Kidney glomerular epithelial cell (primary cell): ENCODE measurements at places on chromosomes 5 and 9.

- no peak for DNase-seq
Observed at GRCh38 chr5:111813537-111813936, 56.5 kb upstream of the NREP start.

DNA sequence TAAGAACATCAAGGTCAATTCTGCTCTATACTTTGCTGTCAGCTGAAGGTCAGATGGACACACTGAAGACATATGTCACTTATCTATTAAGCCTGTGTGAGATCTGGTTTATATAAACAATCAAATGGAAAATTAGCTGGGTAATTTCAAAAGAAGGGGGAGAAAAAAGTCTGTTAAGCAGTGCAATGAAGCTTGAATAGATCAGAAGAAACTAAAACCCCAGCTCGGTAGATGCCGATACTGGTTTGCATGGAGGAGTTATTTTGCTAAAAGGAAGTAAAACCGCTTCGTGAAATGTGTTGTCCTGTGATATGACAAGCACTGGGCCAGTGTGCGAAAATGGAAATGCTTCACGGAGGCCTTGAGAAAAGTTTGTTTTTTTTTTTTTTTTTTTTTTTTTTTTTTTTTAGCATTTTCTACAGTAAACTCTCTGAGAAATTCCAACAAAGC, 148.8 kb downstream of the MEF2C start:
- peak; percentile 35 for DNase-seq

DNA sequence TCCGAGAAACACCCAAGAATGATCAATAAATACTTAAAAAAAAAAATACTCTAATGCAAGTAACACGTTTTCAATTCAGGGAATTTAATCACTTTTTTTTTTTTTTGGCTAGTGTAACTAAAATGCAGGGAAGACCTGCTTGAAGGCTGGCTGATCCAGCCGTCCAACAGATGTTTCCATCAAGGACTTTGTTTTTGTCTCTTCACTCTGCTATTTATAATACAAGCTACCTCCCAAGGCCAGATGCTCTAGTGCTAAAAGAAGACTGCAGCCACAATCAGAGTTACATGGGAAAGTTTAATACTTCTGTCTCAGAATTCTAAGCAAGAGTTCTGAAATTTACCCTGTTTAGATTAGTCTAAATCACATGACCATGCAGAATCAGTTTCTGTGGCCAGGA, 14.5 kb downstream of the TBCA start:
- no peak for DNase-seq

DNA sequence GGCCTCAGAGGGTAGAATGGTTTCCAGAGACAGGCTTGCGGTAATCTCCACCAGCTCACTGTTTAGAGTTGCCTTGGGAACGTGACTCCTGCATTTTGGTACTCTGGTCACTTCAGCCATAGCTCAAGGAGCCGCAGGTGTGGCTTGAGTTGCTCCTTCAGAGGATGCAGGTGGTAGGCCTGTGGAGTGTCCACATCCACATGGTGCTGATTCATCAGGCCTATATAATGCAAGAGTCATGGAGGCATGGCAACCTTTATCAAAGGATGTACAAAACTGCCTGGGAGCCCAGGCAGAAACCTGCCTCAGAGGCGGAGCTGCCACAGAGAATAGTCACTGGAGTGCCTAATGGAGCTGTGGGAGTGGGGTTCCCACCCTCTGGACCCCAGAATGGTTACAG, 114.2 kb downstream of the ANXA1 start:
- no peak for DNase-seq

GRCh38 chr5:147081311-147081764, 153.5 kb upstream of the STK32A start:
- no peak for DNase-seq

DNA sequence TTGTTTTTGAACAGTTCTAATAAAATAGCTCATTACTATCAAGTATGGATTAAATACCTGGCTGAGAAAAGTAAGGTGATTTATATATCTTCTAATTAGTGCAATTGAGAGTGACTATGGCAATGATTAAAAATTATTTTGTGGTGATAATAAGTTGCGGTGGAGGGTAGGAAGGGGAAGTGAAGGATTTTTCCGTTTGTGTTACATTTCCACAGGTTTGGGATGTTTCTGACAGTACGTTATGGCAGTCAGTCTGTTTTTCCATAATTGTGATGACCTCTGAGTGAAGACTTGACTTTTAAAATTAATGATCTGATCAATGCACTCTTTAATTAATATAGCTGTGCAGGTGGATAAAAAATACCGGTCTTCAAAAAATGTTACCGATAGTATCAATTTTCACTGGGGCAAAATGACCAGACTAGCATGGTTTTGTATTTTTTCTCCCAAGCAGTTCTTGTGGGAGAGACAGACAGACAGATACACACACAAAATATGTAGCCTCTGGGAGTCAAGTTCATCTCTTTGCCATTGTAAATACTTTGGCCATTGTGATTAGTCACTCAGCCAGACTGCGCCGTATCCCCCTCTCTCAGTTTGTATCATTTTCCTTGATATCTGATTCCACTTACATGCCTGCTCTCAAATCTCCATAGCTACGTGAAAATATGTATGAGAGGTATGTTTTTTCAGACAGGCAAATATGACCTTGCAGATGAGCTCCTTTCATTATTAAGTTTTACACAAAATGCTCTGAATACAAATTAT, 60.2 kb downstream of the ARHGAP26 start:
- DNase-seq: peak; percentile 44

- no peak for DNase-seq
Observed at GRCh38 chr5:10622810-10623209, 58.9 kb downstream of the ANKRD33B start.

DNA sequence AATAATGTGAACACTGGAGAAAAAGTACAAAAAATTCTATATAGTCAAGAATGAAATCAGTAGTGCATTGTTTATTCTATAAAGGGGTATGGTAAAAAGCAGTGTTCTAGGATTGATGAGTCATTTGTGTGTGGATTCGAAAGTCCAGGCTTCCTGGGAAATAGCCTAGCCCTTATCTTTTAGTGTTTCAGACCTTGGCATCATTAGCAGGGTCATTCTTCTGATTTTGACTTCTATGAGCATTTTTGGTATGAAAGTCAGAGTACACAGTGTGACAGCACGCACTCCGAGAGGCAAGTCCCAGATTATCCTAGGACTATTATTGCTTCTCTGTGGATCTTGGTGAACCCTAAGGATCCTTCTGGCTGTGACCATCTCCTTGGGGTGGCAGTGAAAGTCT, 16.9 kb downstream of the PCSK5 start:
- no peak for DNase-seq

DNA sequence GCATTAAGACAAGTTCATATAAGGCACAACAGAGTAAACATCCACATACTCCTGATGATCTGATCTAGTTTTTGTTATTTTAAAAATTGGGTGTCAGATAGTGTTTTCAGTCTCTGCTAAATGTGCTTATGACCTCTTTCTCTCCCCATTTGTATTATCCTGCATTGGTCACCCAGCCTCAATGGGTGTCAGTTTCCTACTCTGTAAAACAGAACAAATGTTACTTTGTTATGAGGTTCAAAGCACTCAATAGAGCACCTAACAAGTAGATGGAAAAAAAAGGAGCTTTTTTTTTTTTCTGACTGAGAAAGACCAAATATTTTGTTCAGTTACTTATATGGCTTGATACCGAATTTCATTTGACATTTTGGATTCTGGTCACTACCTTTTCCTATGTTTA, 33.6 kb upstream of the RASGRF2 start:
- no peak for DNase-seq

- DNase-seq: no peak
Observed at GRCh38 chr5:179185941-179186411, 125.8 kb downstream of the ZNF354C start.

GRCh38 chr9:78618735-78619134, 321.8 kb downstream of the PSAT1 start:
- DNase-seq: no peak

- DNase-seq: no peak
Observed at GRCh38 chr5:4703931-4704458, 436.1 kb upstream of the ADAMTS16 start.

DNA sequence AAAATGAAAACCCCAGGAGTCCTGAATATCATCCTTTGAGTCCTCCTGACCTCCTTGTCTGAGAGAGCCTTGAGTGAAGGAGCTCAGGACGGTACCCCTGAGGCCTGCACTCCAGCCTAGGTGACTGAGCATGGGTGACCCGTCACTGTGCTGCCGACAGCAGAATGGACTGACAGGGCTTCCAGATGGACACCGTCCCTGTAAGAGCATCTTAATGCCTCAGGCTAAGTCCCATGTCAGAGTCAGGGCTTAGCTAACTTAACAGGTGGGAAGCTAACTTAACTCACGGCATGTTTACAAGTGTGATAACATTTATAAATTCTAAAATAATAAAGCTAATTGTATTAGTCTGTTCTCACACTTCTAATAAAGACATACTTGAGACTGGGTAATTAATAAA, 68.3 kb downstream of the IL6ST start:
- no peak for DNase-seq

- DNase-seq: peak; percentile 23
Observed at GRCh38 chr5:39780347-39780746, 355.6 kb upstream of the DAB2 start.

GRCh38 chr9:108551030-108551841, 304.6 kb downstream of the ACTL7B start:
- peak; percentile 79 for DNase-seq

DNA sequence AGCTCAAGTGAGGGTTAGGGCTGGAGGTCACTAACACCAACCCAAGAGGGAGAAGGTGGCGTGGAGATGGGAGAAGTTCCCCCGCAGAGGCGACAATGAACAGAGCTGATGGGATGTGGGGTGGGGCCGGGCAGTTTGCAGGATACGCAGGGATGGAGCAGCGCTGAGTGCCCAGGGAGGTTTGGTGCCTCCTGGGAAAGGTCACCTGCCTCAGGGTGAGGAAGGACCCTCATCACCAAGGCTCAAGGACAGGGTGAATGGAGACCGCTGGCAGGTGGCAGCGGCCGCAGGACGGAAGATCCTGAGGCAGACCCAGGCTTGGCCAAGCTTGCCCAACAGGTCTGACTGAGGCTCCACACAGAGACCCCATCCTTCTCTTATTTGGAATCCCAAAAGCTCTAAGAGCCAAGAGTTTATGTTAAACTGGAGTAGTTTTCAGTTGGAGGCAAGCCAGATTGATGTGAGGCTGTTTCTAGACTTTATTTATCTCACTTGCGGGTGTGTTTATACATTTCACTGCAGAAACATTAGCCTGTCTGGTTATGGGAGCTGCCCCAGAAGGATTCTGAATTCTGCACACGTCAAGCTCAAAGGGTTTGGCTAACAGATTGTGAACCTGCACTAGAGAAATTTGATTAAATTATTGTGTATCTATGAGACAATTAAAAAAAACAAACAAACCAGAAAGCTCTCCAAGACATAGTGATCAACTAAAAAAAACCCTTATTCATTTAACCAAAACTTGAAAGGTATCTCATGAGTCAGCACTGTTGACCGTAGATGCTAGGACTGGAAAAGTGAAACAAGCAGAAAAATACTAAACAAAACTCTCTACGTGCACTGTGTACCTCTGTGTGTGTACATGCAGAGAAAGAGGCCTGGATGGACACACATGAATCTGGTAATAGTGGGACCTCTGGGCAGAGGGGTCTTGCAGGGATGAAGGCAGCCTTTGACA, 146.2 kb upstream of the PHYKPL start:
- DNase-seq: no peak

- no peak for DNase-seq
Observed at GRCh38 chr5:119338326-119338946, 17.4 kb upstream of the TNFAIP8 start.

DNA sequence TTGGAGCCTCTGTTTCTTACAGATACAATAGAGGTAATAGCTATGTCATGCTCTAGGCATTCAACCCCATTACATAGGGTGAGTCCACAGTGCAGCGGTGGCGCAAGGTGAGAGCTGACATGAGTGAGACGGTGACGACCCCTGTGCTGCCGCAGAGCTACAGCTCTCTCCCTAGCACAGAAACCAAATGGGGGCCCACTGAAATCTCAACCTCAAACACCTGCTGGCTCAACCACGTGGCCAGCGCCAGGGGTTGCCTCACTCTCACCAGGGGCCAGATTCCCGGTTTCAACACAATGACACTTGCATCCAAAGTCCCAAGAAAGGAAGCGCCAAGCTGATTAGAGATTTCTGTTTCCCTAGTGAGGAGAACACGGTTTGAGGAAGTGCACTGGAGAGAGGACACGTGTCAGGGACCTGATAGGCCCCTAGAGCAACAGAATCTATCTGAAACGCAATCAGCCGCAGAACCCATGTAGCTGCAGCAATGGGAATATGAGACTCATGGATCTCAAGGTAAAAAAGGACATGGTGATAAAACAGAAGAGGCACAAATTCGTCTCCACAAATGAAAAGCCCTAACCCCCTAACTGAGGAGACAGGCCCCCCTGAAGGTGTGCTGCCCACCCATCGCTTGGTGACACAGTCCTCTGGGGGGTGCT, 114.3 kb downstream of the CRB2 start:
- DNase-seq: no peak

DNA sequence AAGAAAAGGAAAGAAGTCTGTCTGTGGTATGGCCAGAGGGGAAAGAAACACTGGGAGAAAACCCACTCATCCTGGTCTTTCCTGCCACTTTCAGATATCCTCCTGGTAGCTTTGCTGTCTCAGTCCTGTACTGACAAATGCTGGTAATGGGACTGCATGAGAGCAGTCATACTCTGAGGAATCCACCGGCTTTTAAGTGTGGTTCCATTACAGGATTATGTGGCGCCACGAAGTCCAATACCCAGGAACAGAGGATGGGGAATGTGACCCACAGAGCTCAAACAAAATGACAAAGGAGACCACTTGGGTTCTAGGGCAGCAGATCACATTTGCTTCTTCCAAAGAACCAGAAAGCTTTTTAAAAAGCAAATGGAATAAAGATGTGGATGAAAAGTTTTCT, 26.3 kb upstream of the FBP1 start:
- DNase-seq: no peak

DNA sequence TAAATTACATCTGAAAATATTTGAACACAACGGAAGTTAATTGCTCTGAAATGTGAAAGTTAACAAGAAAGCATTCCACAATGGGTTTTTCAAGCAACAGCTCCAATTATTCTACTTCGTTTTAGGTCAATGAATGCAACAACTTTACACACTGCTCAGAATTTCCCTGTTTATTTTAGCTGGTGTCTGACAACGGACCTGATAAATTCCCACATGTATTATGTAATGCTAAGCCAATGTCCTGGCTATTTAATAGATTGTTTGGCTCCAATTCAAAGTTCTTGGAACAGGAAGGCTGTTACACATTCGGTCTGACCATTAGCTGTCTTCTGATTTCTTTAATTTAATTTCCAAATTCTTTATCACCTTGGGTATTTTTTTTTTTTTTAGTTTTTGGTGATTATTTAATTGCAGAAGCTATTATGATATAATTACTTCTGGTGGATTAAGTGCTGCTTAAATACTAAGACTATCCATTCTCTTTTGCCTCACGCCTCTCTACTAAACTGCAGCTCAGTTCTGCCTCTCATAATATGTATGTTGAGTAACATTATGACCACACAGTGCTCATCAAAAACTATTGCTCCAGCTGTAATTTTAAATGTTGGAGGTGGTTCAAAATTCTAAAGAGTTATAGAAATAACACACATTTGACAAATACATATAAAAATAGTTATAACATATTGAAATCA, 57.9 kb downstream of the MEF2C start:
- DNase-seq: peak; percentile 67
